Type B pancreatic cell (in vitro differentiated cells): ENCODE measurements at places on chromosomes 3 and 15. TPM values are rescaled to one million over a fixed set of nuclear protein-coding genes. Genes with fewer than 3 reads are reported as not detected.

CD96 gene
- not detected in 2 replicates for total RNA-seq

SACM1L gene
- total RNA-seq: 37.5 and 51.6 TPM in 2 replicates

CELF6 gene
- 0.45 and 1.9 TPM in 2 replicates for total RNA-seq

DNA sequence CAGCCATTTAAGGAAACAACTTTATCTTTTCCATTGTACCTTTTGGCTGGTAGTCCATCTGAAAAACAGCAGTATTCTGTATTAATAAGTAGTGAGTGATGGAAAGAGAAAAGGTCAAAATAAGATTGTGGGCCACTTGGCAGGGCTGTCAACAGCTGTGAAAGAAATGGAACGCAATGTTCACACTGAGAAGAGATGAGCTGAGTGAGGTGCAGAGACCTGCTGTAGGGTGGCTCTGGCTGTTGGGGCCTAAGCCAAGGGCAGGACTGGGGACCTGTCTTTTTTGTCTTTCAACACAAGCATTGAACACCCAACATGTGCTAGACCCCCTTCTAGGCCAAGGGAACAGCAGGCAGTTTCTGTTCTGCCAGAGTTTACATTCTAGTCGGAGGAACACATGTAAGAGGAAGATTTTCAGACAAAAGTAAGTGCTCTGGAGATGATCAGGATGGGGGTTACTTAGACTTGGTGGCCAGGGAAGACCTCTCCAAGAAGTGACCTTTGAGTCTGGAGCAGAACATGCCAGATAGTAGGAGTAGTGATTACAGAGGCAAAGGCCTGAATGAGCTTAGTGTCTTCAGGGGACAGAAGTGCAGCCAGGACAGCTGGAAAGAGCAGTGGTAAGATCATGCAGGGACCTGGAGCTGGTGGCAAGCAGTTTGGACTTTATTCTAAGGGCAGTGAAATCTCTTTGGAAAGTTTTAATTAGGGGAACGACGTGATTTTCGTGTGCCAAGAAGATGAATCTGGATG, 29.6 kb downstream of the TSEN2 start:
- H3K4me3 ChIP-seq: no peak overlapping the region
- DNase-seq: no peak
- H3K27ac ChIP-seq: no peak overlapping the region

CHL1 gene
- total RNA-seq: 0.59 and 1.4 TPM in 2 replicates

CPA3 gene
- total RNA-seq: not detected in 2 replicates

PLIN1 gene
- 0.55 and 0.58 TPM in 2 replicates for total RNA-seq

GRCh38 chr3:72776-73175, 123.8 kb upstream of the CHL1 start:
- no peak for DNase-seq
- no peaks in the 10 kb centered on the region for H3K36me3 ChIP-seq
- H3K4me3 ChIP-seq: no peak overlapping the region

PDCD6IP gene
- total RNA-seq: 168 and 225 TPM in 2 replicates

GOLGA6L4 gene
- 3.8 and 5.5 TPM in 2 replicates for total RNA-seq

GRCh38 chr15:98896802-98897732, 110.5 kb downstream of the PGPEP1L start:
- no peak overlapping the region for H3K4me3 ChIP-seq
- H3K36me3 ChIP-seq: peaks cover 24% of the 10 kb centered on the region
- no peak for DNase-seq
- no peaks in the 10 kb centered on the region for H3K27me3 ChIP-seq
- peak overlapping the region; percentile 87 for H3K27ac ChIP-seq

DNA sequence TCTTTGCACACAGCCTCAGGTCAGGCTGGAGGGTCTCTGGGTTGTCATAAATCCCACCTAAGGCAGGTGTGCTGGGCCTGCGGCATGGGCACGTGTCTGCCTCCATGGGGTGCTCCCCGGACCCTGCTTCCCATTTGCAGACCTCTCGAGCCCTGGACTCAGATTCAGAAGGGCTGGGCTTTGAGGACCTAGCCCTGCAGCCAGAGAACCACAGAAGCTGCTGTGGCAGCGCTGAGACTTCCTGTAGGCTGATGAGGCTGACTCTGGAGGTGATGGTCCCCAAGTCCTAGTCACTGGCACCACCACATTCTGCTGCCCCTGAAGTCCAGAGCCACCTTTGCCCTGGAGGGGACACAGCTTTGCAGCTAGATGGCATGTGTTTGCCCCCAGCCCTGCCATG, 156.4 kb downstream of the LRRC28 start:
- H3K27me3 ChIP-seq: no peaks in the 10 kb centered on the region
- no peaks in the 10 kb centered on the region for H3K4me1 ChIP-seq
- no peak for DNase-seq
- no peak overlapping the region for H3K4me3 ChIP-seq
- no peaks in the 10 kb centered on the region for H3K36me3 ChIP-seq
- no peak overlapping the region for H3K27ac ChIP-seq

- H3K36me3 ChIP-seq: peaks cover 72% of the 10 kb centered on the region
- H3K4me3 ChIP-seq: no peak overlapping the region
- H3K4me1 ChIP-seq: no peaks in the 10 kb centered on the region
- no peak overlapping the region for H3K27ac ChIP-seq
- H3K27me3 ChIP-seq: no peaks in the 10 kb centered on the region
- DNase-seq: no peak
These were observed 24.8 kb downstream of the SPCS1 start for GRCh38 chr3:52730681-52731080.

NLGN1 gene
- total RNA-seq: 3.2 and 12.6 TPM in 2 replicates

DNA sequence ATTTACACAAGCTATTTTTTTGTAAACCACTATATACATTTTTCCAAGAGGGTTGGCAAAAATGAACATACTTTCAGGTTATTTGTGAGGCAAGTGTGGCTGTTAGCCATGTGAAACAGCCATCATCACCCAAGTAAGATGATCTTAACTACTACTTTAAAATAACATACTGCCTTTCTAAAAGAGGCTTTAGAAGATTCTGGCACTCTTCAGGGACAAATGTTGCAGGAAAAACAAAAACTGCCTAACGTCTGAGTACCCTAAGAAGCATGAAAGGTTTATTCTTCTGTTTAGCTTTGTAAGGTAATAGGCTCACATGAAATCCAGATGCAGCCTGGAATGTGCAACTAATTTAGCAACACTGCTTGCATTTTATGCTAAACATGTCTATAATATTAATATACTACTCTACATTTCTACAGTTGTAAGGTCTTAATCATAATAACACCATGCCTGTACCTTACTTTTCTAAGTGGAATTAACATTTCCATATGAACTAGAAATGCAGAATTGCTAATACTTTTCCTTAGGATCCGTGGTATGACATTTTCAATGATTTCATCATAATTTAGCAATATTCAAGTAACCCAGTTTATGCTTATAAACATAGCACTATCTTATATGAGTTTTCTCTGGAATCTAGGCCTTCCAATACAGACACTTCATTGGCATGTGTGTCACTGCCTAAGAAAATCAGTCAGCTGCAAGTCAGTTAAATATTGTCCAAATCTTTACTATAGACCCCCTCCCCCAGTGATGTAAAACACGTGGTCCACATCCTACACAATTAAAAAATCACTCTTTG, 4.5 kb upstream of the LSAMP start:
- no peak overlapping the region for H3K4me3 ChIP-seq
- H3K27ac ChIP-seq: no peak overlapping the region
- DNase-seq: no peak
- H3K36me3 ChIP-seq: no peaks in the 10 kb centered on the region
- peaks cover 16% of the 10 kb centered on the region for H3K27me3 ChIP-seq

DNA sequence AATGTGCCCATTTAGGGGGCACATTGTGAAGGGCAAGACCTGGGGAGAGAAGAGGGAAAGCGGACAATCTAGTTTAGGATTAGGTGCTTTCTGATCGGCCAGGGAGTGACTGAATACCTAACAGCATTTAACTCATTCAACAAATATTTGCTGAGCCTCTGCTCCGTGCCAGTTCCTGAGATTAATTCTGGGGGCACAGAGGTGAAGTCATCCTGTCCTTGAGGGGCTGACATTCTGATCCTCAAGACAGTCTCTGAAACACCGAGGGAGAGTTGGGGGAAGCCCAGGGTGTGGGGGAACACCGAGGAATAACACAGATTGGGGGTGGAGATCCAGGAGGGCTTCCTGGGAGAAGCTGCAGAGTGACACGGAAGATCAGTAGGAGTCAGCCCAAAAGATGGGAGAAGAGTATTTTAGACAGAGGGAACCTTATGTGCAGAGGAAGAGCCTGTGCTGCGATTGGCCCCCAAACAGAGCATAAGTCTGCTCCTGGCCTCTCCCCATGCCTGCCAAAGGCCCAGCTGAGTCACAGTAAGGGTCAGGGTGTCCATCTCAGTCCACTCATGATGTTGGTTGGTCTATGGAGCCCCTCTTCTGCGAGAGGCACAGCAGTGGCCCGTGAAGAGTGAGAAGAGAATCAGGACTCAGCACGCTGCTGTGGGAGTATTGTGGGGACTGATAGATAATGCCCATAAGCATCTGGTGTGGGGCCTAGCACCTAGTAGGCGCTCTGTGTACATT, 60.2 kb downstream of the AMOTL2 start:
- DNase-seq: peak; percentile 36
- peaks cover 3% of the 10 kb centered on the region for H3K27me3 ChIP-seq
- H3K4me1 ChIP-seq: peaks cover 30% of the 10 kb centered on the region
- H3K4me3 ChIP-seq: peak overlapping the region; percentile 72
- no peaks in the 10 kb centered on the region for H3K36me3 ChIP-seq

GRCh38 chr15:91867581-91868026, 14.1 kb downstream of the SLCO3A1 start:
- H3K27ac ChIP-seq: no peak overlapping the region
- peaks cover 19% of the 10 kb centered on the region for H3K4me1 ChIP-seq
- H3K36me3 ChIP-seq: peaks cover 2% of the 10 kb centered on the region
- DNase-seq: no peak
- H3K4me3 ChIP-seq: no peak overlapping the region

DNA sequence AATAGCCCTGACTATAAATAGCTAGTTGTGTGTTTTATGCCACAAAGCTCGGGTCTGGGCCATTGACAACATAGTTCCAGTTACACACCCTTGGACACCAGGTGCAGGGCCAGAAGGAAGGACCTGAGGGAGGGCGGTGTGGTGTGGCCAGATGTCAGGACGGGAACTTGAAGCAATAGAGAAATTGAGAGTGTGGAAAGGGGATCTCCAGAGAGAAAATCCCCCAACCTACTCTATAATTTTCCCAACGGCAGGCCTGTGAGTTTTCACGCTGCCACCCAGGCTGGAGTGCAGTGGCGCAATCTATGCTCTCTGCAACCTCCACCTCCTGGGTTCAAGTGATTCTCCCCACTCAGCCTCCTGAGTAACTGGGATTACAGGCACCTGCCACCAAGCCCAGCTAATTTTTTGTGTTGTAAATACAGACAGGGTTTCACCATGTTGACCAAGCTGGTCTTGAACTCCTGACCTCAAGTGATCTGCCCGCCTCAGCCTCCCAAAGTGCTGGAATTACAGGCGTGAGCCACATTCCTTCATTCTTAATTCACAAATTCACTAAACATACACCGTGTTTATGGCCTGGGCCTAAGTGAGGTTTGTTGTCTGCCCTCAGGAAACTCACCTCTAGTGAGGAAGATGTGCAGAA, 70.8 kb upstream of the KLF13 start:
- H3K36me3 ChIP-seq: no peaks in the 10 kb centered on the region
- H3K27ac ChIP-seq: no peak overlapping the region
- peaks cover 8% of the 10 kb centered on the region for H3K27me3 ChIP-seq
- H3K4me3 ChIP-seq: no peak overlapping the region
- DNase-seq: no peak
- peaks cover 3% of the 10 kb centered on the region for H3K4me1 ChIP-seq

DNA sequence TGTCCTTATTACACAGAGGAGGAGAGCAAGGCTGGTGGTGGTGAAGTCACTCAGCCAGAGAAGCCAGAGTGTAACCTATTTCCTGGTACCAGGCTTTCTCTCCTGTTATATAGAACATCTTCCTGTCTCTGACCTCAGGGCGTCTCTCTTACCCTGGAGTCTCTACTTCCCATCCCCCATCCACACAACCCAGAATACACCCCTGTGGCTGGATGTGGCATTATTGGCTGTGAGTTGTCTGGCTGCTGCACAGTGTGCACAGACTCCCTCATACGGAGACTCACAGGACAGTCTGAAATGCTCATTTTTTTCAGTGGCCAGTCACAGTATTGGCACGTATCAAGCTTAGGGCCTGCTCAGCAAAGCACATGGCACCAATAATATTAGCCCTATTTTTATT, 8.6 kb downstream of the PODXL2 start:
- no peak overlapping the region for H3K27ac ChIP-seq
- DNase-seq: no peak
- H3K4me3 ChIP-seq: no peak overlapping the region

- H3K4me1 ChIP-seq: peaks cover 14% of the 10 kb centered on the region
- DNase-seq: no peak
- no peaks in the 10 kb centered on the region for H3K27me3 ChIP-seq
- no peak overlapping the region for H3K4me3 ChIP-seq
These were observed 588.9 kb downstream of the FOXP1 start for GRCh38 chr3:70994644-70995043.

GRCh38 chr3:10273702-10274305, 18.9 kb downstream of the GHRL start:
- no peaks in the 10 kb centered on the region for H3K27me3 ChIP-seq
- no peak overlapping the region for H3K4me3 ChIP-seq
- H3K36me3 ChIP-seq: peaks cover 13% of the 10 kb centered on the region
- no peak for DNase-seq

LYZL4 gene
- total RNA-seq: 0.36 TPM in 1 of 2 replicates, not detected in the other

GRCh38 chr15:31484986-31485385, 158.4 kb downstream of the KLF13 start:
- no peaks in the 10 kb centered on the region for H3K36me3 ChIP-seq
- DNase-seq: no peak
- peak overlapping the region; percentile 77 for H3K4me3 ChIP-seq
- no peak overlapping the region for H3K27ac ChIP-seq
- H3K27me3 ChIP-seq: peaks cover 53% of the 10 kb centered on the region
- no peaks in the 10 kb centered on the region for H3K4me1 ChIP-seq

DNA sequence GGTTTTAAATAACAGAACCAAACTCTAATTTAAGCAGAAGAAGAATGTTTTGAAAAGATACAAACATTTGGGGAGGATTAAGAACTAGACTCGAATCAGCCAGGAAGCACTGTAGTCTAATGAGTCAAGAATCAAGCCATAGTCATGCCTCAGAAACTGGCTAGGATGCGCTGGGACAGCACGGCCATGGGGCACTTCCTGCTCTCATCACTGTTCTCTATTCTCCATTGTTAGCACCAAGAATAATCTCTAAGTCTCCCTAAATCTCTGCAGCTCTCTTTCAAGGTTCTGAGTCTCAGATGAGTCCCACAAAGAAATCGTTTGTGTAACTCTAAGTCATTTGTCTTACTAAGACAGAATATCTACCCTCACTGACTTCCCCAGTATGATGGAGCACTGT, 399.0 kb upstream of the KCNMB2 start:
- peaks cover 11% of the 10 kb centered on the region for H3K4me1 ChIP-seq
- H3K27me3 ChIP-seq: no peaks in the 10 kb centered on the region
- H3K27ac ChIP-seq: no peak overlapping the region
- no peak overlapping the region for H3K4me3 ChIP-seq

PRKAR2A gene
- total RNA-seq: 40.3 and 44.1 TPM in 2 replicates
